ENCODE measurements at places on chromosomes 3 and 15.

GRCh38 chr3:53941950-53942349 is 50.3 kb upstream of the SELENOK start:
- DNase-seq, result no peak

GRCh38 chr3:47410801-47411646 is 30.2 kb downstream of the PTPN23 start:
- no peak for DNase-seq

DNA sequence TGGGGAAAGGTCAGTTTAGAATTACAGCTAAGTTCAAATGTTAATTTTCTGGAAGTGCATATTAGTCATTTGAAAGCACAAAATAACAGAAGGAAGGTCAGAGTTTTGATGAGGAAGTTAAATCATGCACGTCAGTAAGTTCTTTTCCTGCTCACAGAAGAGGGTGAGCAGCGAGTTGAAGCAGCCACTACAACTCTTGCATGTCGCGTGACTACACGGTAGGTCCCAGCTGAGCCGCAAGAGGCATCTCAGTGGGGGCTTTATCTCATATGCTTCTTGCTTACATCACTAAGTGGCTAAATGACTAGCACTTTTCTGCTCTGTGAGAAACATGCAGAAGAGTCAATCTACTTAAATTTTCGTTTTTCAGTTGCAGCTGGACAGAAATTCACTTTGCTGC is 21.3 kb upstream of the SEC62 start:
- DNase-seq, result peak; percentile 82

DNA sequence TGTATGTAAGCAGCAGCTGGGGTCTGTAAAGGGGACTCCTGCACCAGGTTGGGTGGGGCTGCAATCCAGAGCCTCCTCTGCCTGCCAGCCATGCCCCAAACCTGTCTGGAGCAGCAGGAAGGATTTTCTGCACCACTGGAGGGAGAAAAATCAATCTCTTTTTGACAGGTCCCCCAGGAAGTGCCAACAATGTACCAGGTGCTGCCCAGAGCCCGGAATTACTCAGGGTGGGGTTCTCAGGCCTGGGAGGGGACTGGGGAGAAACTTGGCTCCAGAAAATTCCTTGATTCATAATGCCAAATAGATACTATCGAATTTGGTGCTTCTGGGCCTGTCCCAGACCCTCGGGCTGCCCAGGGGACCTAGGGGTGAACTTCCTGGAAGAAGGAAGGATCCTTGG is 52.6 kb downstream of the WNT7A start:
- DNase-seq, result no peak

DNA sequence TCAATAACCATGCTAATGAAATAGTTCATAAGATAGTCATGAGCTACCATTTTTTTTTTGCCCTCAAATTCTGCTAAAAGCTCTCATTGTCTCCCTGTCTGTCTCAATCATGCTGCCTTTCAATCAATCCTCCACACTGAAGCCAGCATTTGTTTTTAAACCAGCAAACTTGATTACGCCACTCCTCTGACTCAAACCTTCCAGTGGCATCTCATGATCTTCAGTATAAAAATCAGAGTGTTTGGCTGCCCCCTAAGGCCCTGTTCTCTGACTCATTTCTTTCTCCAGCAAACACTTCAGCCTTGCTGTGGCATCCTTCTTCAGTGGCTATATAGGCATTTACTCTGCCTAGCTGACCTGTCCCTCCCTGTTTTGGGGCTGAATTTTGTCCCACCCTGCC is 36.0 kb upstream of the EOMES start:
- DNase-seq, result no peak

GRCh38 chr15:56245871-56246814 is 2.5 kb upstream of the RFX7 start:
- DNase-seq, result peak; percentile 95
